Left ventricle myocardium inferior (tissue), 1 donor: ENCODE measurements at places on chromosomes 13 and 19.

DNA sequence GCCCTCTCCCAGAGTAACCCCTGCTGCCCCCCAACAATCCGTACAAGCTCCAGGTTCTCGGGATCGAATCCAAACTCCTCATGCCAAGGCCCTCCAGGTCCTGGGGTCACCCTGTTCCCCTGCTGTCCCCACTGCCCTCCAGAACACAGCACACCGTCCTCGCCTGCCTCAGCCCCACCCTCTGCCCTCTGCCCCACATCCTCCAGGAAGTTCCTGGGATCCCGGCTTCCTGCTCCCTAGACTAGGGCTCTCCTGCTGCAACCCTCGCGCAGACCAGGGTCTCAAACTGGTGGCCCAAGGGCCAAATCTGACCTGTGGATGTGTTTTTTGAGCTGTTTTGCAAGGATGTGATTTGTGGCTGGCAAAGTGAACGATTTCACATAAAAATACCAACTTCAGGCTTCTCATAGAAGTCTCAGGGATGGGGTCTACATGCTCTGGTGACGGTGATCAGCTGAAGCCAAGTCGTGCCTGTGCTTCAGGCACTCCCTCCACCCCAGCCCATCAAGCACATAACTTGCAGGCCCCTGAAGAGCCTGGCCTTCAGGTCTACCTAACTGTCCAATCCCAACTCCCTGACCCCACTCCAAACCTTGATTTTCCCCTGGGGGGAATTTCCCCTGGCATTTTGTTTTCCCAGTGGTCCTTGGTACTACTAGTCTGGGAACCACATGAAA is 1.8 kb downstream of the RABAC1 start:
- H3K27me3 ChIP-seq: no peaks in the 10 kb centered on the region
- DNase-seq: no peak
- peaks cover 6% of the 10 kb centered on the region for H3K36me3 ChIP-seq
- H3K4me1 ChIP-seq: peaks cover 40% of the 10 kb centered on the region
- peak overlapping the region; percentile 94 for H3K4me3 ChIP-seq

DNA sequence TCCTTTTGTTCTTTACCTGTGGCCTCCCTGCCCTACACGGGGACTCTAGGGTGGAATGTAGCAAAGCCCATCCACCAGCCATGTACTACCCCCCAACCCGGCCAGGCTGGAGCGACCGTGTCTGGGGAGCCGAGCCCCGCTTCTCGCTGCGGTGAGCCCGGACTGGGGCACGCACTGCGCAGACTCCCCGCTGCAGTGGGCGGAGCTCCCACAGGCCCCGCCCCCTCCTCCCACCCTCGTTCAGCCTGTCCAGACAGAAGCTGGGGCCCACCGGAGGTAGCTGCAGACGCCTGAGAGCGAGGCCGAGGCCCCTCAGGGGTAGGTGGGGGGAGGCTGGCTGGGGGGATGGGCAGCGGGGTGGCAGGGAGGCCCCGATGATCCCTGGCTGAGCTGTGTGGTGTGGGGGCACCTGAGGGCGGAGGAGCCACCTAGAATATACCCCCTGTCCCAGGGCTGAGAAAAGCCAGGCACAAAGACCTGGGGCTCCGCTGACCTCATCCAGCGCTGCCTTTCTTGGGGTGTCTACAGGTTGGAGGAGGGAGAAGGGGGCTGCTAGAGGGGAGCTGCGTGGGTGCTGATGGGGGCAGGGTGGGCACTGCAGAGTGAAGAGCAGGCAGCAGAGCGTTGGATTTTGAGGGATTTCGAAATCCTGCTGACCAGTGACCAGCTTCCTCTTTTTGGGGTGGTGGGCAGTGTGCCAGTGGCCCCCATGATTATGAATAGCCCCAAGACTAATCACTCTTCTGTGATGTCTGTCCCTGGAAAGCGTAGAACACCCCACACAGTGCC is 17.3 kb downstream of the PLD3 start:
- peak; percentile 58 for DNase-seq
- peaks cover 41% of the 10 kb centered on the region for H3K36me3 ChIP-seq
- no peaks in the 10 kb centered on the region for H3K27me3 ChIP-seq
- peaks cover 19% of the 10 kb centered on the region for H3K4me1 ChIP-seq
- H3K27ac ChIP-seq: no peak overlapping the region

- no peak overlapping the region for H3K4me3 ChIP-seq
- no peak overlapping the region for H3K27ac ChIP-seq
- H3K27me3 ChIP-seq: no peaks in the 10 kb centered on the region
- no peaks in the 10 kb centered on the region for H3K36me3 ChIP-seq
- no peak for DNase-seq
Observed at GRCh38 chr13:29456419-29456818, 139.1 kb downstream of the SLC7A1 start.

DNA sequence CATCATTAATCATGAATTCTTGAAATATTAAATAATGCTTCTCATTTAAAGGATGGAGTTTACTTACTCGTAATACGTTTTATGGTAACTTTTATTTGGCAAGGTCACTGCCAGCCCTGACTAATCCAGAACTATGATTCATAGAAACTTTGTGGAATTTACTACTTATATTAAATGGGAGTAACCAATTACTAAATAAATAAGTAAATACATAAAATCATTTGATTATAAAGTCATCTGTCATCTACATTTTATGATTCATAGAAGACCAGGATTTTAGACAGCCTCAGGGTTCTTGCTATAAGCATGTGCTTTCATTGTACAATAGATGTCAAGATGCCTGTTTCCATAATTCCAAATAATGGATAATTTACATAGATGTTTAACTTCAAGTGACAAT is 611.1 kb downstream of the TBC1D4 start:
- no peaks in the 10 kb centered on the region for H3K27me3 ChIP-seq
- DNase-seq: no peak
- no peaks in the 10 kb centered on the region for H3K36me3 ChIP-seq
- no peaks in the 10 kb centered on the region for H3K4me1 ChIP-seq
- no peak overlapping the region for H3K4me3 ChIP-seq

- no peaks in the 10 kb centered on the region for H3K27me3 ChIP-seq
- H3K4me1 ChIP-seq: no peaks in the 10 kb centered on the region
- no peak overlapping the region for H3K27ac ChIP-seq
Observed at GRCh38 chr13:98405107-98405571, 171.8 kb downstream of the STK24 start.

DNA sequence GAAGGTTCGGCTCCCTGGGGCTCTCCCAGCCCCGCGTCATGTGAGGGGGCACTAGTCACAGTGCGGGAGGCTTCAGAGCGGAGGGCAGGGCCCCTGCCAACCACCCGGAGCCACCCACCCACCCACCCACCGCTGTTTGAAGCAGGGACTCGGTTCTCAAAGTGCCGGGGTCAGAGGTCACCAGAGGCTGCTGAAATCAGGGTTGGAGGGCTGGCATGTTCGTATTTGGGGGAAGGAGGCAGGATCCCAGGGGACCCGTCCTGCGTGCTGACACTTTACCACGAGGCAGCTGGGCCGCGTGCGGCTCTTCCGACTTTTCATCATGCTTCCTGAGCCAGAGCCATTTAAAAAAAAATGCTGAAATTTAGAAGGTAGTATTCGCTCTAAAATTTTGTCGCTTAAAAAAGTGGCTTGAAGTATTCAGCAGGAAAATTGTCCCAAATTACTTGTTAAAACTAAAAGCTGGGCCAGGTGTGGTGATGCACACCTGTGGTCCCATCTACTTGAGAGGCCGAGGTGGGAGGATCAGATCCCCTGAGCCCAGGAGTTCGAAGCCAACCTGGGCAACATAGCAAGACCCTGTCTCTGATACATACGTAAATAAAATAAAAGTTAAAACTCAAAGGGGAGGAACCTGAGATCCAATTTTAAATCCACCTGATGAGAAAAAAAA is 21.2 kb downstream of the ATP11A start:
- peak; percentile 44 for DNase-seq
- peaks cover 63% of the 10 kb centered on the region for H3K4me1 ChIP-seq
- H3K27me3 ChIP-seq: no peaks in the 10 kb centered on the region

- peaks cover 33% of the 10 kb centered on the region for H3K4me1 ChIP-seq
- peak overlapping the region; percentile 75 for H3K4me3 ChIP-seq
- peak overlapping the region; percentile 77 for H3K27ac ChIP-seq
- peaks cover 8% of the 10 kb centered on the region for H3K27me3 ChIP-seq
Observed at GRCh38 chr19:29845574-29846176, 33.9 kb downstream of the CCNE1 start.

DNA sequence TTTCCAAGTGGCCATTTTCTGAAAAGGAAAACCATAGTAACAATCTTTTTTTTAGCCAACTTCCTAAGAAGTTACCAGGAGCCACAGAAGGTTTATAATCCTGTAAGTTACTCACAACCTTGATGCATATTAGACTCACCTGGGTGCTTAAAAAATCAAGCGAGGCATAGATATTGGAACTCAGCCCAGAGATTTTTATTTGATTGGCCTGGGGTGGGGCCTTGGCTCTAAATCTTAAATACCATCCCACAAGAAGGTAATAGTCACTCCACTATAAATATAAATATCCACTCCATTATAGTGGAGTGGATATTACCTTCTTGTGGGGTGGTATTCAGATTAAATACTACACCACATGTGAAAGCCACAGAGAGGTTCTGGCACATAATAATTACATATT is 429.6 kb downstream of the RFC3 start:
- H3K27me3 ChIP-seq: no peaks in the 10 kb centered on the region
- peaks cover 7% of the 10 kb centered on the region for H3K4me1 ChIP-seq
- no peak overlapping the region for H3K27ac ChIP-seq
- H3K4me3 ChIP-seq: no peak overlapping the region
- DNase-seq: no peak

DNA sequence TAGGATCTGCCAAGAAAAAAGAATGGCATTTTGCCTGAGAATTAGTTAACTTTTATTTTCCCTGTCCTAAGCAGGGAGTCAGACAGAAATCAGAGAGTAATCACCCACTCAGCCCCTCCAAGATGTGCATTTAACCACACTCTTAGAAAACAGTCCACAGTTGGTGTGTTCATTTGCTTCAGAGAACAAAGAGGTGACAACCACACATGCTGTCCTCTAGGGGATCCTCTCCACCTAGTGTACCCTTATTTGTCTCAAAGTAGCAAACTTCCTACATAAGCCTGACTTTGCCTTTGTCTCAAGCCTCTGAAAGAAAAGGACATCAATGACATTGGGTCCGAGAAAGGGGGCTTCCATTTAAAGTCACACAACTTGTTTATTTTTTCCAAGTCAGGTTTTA is 107.0 kb upstream of the RFC3 start:
- H3K27me3 ChIP-seq: no peaks in the 10 kb centered on the region
- no peak for DNase-seq
- no peaks in the 10 kb centered on the region for H3K36me3 ChIP-seq
- no peak overlapping the region for H3K27ac ChIP-seq
- no peak overlapping the region for H3K4me3 ChIP-seq

DNA sequence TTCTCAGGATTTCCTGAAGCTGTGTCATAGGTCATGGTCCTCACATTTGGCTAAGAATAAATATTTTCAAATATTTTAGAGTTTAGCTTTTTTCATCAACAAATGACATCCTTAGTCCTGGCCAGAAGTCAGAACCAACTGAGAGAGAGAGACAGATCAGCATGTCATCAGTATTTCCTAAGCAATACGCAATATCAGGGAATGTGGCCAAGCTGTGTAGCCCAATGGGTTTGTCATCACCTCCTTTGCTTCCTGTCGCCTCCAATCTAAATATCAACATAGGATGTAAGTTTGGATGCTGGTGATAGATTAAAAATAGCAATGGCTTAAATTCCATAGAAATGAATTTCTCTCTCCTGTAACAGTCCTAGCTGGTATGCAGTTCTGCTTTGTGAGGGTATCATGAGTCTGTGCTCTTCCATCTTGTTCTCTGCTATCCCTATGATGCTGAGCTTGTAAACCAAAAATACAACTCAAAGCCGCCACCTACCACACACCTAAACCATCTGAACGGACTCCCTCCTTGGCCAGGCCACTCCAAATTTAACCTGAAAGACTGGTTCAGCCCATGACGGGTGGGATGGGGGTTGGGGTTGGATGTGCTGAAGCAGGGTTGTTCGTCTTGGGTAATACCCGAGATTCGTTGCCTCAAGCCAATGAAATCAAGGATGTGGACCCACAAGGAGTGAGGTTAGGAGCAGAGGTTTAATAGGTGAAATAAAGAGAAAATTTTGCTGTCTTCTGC is 10.0 kb upstream of the IGSF23 start:
- H3K4me1 ChIP-seq: peaks cover 34% of the 10 kb centered on the region
- H3K27me3 ChIP-seq: no peaks in the 10 kb centered on the region
- peak overlapping the region; percentile 60 for H3K27ac ChIP-seq
- DNase-seq: no peak
- no peaks in the 10 kb centered on the region for H3K36me3 ChIP-seq

GRCh38 chr13:26457212-26457611 is 100.3 kb upstream of the WASF3 start:
- H3K4me1 ChIP-seq: peaks cover 25% of the 10 kb centered on the region
- no peak for DNase-seq
- peak overlapping the region; percentile 80 for H3K27ac ChIP-seq
- no peaks in the 10 kb centered on the region for H3K36me3 ChIP-seq
- H3K4me3 ChIP-seq: no peak overlapping the region

- no peak overlapping the region for H3K4me3 ChIP-seq
- DNase-seq: no peak
- H3K27me3 ChIP-seq: no peaks in the 10 kb centered on the region
- peaks cover 15% of the 10 kb centered on the region for H3K4me1 ChIP-seq
Observed at GRCh38 chr19:56124578-56124977, 3.5 kb upstream of the ZNF787 start.

DNA sequence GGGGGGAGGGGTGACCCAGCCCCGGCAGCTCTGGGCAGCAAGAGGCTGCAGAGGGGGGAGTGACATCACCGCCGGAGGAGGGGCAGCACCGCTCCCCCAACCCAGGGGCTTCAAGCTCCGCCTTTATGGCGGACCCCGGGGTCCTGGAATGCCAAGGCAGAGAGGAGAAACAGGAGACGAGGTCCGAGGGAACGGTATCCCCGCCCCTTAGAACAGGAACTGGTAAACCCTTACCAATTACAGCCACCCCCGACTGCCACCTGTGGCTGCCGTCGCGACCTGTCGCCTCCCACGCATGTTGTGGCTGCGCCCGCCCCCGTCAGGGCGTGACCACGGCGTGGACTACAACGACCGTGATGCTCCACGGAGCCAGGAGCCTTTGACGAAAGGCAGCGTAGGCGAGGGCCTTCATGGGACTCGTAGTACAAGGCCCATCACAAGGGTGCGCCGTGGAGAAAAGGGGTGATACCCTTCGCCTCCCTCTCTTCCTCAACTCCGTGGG is 4.1 kb upstream of the KCNC3 start:
- H3K4me1 ChIP-seq: peaks cover 41% of the 10 kb centered on the region
- H3K36me3 ChIP-seq: no peaks in the 10 kb centered on the region
- DNase-seq: peak; percentile 88
- H3K27me3 ChIP-seq: peaks cover 65% of the 10 kb centered on the region
- H3K4me3 ChIP-seq: peak overlapping the region; percentile 69
- peak overlapping the region; percentile 78 for H3K27ac ChIP-seq
